Activated CD4-positive, alpha-beta T cell treated with anti-CD3 and anti-CD28 coated beads, Interleukin-2, amount 10 ng/mL, durations not matched to agents 7 days and 5 days (primary cell): ENCODE measurements at places on chromosomes 7 and 10. TPM values are rescaled to one million over a fixed set of nuclear protein-coding genes. Genes with fewer than 3 reads are reported as not detected.
A peak's percentile ranks its signal among the peaks of the same experiment; 100 is the strongest.

CTTNBP2 gene
- not detected for total RNA-seq

MINDY4 gene
- total RNA-seq, result 1.3 TPM

BUB3 gene
- 255 TPM for total RNA-seq

HABP2 gene
- not detected for total RNA-seq

ANKRD30A gene
- total RNA-seq, result not detected

- no peak for DNase-seq
Measured at GRCh38 chr10:44185315-44185666, 199.6 kb downstream of the CXCL12 start.

DNA sequence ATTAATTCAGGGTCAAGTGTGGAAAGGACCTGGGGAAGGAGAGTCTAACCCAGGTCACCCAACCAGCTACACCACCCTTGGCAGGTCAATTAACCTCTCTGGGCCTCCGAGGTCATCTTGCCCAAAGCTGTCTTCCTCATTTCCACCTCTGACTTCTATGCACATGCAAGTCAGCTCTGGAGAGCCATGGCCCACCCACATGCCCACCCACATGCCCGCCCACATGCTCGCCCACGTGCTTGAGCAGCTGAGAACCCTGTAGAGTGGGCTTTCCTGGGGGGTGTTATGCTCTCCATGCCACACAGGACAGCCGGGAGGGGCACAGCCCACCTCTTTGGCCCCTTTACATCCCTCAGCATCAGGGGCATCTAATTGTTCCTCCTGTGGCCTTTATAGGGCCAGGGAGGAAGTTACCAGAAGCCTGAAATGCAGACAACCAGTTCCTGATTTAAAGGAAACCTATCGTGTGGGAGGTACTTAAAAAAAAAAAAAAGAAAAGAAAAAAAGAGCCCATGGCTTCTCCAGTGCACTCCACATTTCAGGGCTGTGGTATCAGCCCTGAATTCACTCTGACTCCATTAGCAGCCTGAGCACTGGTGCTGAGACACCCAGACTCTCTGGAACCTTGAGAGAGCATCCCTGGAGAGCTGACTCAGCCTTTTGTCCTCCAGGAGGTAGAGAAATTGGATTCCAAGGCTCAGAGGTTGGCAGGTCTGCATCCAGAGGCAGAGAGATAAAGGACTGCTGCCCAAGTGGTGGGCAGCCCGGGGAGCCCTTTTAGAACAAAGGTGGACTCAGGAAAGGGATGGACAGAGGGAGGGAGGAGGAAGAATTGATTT lies 176.2 kb upstream of the ZMIZ1 start:
- DNase-seq, result no peak

- no peak for DNase-seq
Measured at GRCh38 chr7:22612776-22613175, 112.8 kb upstream of the STEAP1B start.

- DNase-seq, result no peak
Measured at GRCh38 chr10:93462371-93462770, 19.8 kb downstream of the MYOF start.

DNA sequence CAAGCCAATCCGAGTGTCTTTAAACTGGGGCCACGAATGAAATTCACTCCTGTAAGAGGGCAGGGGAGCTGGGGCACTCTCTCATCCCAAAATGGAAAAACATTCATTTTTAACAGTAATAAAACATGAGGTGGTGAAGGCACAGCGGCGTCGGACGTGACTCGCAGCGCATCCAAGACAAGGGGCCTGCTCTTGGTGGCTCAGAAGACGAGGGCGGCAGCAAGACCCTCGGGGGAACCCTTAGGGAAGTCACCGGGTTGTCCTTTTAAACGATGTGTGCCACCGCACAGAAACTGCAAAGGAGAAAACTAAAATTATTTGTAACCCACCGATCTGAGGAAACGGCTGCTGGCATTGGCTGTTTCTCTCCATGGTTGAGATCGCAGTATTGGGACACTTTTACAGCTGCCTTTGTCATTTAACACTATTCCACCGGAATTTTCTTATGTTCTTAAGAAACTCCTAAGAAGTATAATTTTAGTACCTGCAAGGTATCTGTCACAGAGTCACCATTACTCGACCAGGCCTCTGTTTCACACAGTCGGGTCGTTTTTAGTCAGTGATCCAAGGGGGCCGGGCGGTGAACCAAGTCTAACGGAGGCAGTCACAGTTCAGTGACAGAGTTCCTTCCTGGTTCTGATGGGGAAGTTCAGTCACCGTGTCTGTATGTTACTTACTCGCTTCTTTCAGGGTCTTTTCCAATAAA lies 159.3 kb downstream of the PTPRN2 start:
- no peak for DNase-seq

DNA sequence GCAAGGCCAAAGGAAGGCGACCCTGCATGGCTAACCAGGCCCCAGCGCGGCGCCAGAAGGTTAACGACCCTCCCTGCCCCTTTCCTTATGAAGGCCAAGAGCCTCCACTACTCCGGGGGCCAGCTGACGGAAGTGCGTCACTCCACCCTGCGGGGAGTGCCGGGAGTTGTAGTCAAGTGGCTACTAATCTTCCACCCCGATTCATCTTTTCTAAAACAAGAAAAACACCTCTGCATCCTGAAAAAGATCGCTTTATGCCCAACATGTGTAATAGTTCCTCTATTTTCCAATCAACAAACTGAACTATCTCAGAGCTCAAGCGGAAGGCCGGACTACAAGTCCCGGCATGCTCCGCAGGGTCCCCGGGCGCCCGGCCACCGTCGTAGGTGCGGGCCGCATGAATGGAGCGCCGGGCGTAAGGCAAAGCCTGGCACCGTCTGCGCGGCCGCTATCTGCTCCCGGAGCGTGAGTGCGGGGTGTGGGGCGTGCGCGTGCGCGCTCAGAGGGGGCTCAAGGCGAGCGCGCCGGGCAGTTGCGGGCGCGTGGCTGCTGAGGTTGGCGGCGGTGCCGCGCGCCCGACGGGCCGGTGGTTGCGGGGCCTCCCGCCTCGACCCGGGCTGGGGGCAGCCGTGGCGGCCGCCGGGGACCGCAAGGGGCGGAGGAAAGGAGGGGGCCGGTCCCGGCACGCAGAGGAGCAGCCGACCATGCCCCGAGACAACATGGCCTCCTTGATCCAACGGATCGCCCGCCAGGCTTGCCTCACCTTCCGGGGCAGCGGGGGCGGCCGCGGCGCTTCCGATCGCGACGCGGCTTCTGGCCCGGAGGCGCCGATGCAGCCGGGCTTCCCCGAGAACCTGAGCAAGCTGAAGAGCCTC lies at the start of gene ADO:
Gene ADO (plus strand): TSS at position 365 of the 875 bp plus-strand sequence. CDS start 340 bp downstream, at position 705.
- peak; percentile 81 for DNase-seq

DNA sequence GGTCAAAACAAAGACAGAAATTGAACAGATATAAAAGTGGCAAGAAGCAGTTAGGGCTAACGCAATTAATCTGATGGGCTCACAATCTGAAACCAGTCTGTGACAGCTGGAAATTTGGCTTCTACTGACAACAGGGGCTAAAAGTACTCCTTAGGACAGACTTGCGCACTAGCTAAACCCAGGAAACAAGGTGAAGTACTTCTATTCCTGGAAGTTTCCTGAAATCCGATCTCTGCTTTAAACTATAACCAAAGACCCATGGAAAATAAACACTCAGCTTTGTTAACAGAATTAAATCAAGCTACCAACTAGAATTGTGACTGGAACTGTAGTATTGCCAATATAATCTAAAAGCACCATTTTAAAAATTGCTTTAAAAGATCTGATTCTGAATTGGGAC lies 520.2 kb upstream of the ZWINT start:
- no peak for DNase-seq

DNA sequence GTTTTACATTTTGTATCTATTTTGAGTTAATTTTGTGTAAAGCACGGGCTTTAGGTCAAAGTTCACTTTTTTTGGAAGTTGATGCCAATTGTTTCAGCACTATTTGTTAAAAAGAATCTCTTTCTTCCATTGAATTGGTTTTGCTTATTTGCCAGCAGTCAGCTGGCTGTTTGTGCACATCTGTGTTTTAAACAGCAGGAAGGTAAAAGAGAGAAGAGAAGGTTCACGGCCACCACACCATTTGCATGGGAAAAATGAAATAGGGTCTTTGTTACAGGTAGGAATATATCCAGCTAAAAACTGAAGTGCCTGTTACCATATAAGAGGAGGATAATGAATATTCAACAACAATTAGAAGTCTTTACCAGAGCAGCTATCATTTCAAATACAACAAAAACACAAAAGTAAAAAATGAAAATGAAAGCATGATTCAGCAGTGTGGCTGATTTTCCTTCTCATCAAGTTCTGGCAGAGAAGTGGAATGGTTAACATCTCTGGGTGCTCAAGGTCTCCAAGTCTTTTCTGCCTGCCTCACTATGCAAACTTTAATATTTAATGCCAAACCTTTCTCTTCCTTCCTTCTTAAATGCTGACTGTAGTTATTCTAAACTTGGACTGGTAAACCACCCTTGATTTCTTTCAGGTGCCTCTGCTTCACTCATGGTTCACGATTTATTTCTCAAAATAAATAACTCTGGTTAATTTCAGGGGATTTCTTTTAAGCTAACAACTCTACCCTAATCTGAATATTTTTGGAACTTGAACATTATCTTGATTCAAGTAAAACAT lies 841.5 kb downstream of the GRM8 start:
- DNase-seq, result no peak

- peak; percentile 43 for DNase-seq
Measured at GRCh38 chr7:100483722-100484672, at the start of gene NYAP1. Gene NYAP1, plus strand, starts transcription at chr7:100483927. Its CDS starts 1,385 bp downstream, at chr7:100485312.

- DNase-seq, result no peak
Measured at GRCh38 chr7:45446195-45446944, 127.8 kb upstream of the ADCY1 start.

GRCh38 chr7:80288175-80289122 lies 153.8 kb downstream of the GNAI1 start:
- no peak for DNase-seq

DNA sequence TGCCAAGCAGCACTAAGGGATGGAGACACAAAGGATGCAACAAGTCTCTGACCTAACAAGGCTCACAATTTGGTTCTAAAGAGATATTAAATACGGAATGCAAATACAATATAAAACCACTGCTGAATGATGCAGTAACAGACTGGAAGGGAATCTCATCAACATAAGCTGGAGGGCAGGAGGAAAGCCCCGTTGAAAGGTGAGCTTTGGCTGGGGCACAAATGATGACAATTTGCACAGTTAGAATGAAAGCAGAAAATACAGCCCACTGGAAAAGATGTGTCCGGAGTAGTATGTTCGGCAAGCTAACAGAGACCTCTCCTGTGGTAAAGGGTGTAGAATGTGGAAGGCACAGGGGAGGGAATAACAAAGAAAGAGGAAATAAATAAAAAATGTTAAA lies 26.1 kb downstream of the PAXIP1 start:
- DNase-seq, result no peak

- DNase-seq, result no peak
Measured at GRCh38 chr7:66930341-66930740, 9.3 kb downstream of the TMEM248 start.

DNA sequence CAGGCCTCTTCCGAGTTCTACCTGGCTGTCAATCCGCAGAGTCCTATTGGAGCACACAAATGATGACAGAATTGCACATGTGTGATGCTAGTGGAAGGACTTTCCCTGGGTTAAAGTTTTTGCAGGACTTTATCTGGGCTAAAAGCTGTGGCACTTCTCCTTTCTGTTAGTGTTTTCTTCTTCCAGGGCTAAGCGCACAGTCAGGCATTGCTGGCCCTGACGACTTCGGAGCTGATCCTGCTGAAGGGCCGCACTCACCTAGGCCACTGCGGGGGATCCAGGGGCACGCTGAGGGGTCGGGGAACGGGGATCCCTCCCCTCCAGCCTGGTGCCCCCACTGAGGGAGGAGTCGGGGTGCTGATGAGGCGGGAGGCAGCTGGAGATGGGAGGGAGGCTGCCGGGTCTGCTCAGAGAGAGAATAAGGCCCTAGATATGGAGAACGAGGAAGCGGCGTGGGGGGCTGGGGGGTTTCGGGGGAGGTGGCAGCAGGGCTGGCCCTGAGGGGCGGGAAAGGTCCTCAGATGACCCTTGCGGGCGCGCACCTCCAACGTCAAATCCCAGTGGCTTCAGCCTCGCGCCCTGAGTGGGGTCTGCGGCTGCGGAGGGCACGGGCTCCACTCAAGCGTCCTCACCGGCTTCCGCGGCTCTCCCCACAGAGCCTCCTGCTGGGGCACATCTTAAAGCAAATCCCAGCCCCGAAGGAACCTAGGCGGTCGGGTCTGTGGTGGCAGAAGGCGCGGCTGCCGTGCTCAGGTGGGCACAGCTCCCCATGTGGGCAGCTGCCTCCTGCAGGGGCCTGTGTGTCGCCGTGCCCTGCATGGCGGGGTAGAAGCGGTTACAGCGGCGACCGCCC lies 30.9 kb downstream of the AGR3 start:
- no peak for DNase-seq
